ENCODE measurements at places on chromosomes 1 and 21. TPM values are rescaled to one million over a fixed set of nuclear protein-coding genes. Genes with fewer than 3 reads are reported as not detected.

DNA sequence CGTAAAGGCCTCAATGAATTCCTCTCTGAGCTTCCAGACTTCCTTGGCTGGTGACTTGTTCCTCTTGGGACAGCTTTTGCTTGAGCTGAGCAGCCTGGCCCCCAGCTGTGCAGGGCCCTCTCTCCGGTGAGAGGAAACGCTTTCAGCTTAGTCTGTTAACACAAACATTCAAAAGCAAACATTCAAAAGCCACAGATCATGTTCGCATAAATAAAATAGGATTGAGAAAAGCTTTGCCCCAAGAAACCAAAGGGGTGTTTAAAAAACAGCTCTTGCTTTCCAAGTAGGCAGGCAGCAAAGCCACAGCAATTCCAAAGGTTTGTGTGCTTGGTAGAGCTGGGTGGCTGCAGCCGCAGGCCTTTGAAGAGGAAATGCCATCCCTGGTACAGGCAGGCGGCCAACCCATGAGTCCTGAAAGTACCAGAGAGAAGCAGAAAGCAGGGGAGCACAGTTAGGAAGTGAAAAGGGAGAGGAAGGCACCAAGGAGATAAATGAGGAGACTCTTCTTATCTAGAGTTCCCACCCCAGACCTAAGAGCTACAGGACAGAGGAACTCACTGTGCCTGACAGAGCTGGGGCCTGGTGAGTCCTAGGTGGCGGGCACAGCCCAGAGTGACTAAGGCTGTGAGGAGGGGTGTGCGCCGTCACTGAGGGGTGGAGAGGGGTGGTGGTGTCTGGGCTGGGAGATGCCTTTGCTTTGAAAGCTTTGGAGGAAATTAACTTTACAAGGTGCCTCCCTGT lies 48.4 kb downstream of the CCN1 start:
- DNase-seq, result no peak

GRCh38 chr1:205210756-205211168 lies 740 bp downstream of the DSTYK start:
- DNase-seq, result no peak

SYDE2 gene
- 5.2 TPM for total RNA-seq

- no peak for DNase-seq
Measured at GRCh38 chr1:154178013-154178412, 13.9 kb downstream of the TPM3 start.

ATP5PB gene
- total RNA-seq, result 159 TPM

ADAMTS1 gene
- total RNA-seq, result 338 TPM

GRCh38 chr21:21481239-21481638 lies 483.0 kb downstream of the NCAM2 start:
- no peak for DNase-seq

All from omental fat pad (tissue), 4 donors.